Right renal pelvis (tissue), 4 donors: ENCODE measurements at places on chromosomes 5 and 9. TPM values are rescaled to one million over a fixed set of nuclear protein-coding genes. Genes with fewer than 3 reads are reported as not detected.

DNA sequence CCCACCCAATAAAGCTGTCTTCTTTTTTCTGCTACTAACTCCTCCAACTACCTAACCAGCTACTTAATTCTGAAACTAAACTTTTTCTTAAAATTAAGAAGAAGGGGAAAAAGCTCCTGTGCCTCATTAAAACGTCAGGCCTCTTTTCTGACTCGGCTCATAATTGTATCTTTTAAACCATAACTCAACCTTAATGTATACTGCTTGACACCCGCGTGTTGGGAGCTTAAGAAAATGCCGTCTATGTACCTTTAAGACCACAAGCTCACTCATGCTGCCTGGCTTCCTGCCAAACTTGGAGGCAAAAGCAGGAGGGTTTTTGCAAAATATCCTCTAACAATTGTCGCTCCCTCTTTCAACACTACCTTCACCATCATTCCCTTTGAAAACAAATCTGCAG, 5.0 kb downstream of the EBF1 start:
- peak; percentile 77 for DNase-seq

CDH6 gene
- 66.2 TPM for polyA plus RNA-seq

GRCh38 chr5:81052325-81052724, 92.2 kb downstream of the RASGRF2 start:
- no peak for DNase-seq

DNA sequence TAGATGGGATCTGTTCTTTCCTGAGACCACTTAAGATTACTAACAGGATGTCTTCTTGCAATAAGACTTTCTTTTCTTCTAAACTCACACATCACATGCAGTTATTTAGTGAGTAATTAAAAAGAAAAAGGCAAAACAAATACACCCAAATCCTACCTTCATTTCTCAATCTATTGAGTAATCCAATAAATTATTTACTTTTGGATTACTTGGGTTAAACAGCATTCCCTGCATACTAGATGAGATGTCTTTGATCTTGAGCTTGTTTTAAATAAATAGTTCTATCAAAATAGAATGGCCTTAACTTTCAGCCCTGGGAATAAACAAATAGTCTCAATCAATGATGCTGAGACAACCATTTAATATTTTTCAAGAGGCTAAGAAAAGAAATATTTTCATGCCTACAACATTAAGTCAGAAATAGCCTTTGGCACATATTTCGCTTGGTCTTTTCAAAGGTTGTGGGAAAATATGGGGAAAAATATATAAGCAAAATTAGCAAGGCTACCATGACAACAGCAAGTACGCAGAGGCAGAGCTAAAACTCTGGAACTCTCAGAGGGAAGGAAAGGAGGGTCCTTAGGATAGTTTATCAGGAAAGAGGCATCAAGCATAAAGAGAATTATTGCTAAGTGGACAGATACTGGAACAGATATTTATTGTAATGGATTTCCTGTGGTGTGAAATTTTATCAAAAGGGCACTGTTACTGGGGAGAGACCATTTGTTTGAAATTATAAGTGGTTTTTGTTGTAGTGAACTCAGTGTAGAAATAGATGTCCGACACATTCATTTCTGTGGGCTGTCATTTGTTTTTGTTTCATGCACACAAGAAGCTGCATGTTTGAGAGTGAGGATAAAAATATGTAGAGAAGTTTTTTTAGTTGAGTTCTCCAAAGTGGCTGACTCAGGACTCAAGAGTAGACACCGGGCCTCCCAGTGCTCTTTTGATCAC, 70.2 kb upstream of the CDH6 start:
- no peak for DNase-seq

DNA sequence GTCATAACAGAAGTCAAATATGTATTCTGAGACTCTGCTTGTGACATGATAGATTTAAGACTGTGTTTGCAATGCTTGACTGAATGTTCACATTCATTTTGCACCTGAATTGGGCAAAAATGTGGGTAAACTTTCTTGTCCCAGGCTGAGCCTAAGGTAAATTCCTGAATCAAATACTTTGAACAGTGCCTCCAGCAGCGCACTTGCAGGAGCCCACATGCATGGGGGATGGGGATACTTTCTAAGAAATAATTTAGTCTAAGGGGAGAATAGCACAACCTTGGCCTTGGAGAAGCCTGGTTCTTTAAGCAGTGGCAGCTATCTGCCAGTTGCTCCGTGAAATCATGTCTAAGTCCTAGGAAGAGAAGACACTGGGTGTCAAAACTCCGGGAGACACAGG, 163.5 kb upstream of the EGFLAM start:
- no peak for DNase-seq

DNA sequence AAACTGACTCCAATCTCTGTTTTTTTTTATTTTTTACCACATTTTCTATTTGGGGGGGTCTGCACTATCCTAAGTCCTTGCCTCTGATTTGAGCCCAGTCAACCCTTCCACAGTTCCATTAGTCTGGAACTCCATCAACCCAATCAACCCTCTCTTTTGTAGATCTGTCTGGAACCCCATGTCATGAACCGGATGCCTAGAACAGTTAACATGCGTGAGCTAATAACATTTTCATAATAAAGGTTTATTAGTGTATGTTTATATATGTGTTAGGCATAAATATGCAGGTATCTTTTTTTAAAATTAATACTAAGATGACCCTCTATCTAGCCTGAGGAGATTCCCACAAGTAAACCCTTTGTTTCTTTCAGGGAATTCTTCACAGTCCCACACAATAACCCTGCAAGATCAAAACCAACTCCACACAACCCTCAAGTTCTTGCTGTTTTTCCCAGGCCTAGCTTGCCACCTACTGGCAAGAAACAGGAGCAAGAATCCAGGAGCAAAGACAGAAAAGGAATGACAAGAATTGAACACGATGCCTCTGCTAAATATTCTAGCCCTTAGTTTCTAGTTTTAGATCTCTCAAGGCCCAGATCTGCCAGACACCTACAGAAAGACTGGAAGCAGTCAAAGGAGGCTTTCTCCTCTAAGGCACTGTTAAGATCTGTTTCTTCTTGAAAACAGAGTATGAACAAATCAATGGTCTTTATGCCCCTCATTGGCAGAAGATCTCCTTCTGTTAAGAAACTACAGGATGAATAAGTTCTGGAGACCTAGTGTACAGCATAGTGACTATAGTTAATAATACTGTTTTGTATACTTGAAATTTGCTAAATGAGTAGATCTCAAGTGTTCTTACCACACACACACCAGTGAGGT, 100.4 kb downstream of the TRIM36 start:
- DNase-seq = peak; percentile 41

PTCH1 gene
- polyA plus RNA-seq = 36.8 TPM

ZNF658 gene
- 14.8 TPM for polyA plus RNA-seq

DNA sequence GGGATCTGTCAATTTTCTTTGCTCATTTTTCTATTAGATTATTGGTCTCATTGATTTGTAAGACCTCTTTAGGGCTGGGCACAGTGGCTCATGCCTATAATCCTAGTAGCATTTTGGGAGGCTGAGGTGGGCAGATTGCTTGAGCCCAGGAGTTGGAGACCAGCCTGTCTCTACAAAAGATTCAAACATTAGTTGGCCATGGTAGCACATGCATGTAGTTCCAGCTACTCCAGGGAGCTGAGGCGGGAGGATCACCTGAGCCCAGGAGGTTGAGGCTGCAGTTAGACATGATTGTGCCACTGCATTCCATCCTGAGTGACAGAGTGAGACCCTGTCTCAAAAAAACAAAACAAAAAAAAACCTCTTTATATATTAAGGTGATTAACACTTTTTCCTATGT, 6.4 kb upstream of the SHROOM1 start:
- no peak for DNase-seq
